Activated T-helper 1 cell treated with anti-CD3 and anti-CD28 coated beads, Interleukin-12 subunit alpha, Interleukin-12 subunit beta, Interleukin-2, Interleukin-4 antibody, amounts not matched to agents 30 ng/mL and 10 ng/mL and 1 ng/mL, durations not matched to agents 14 hours and 24 hours and 36 hours (primary cell): ENCODE measurements at places on chromosomes 1 and 21. TPM values are rescaled to one million over a fixed set of nuclear protein-coding genes. Genes with fewer than 3 reads are reported as not detected.

GRCh38 chr1:218341325-218341724, 3.8 kb upstream of the TGFB2 start:
- peaks cover 8% of the 10 kb centered on the region for H3K4me1 ChIP-seq
- peaks cover 2% of the 10 kb centered on the region for H3K36me3 ChIP-seq
- H3K4me3 ChIP-seq: no peak overlapping the region
- no peak for DNase-seq
- no peak overlapping the region for H3K27ac ChIP-seq

AMPD1 gene
- 0.56 TPM in 1 of 2 replicates, not detected in the other for total RNA-seq

HMCN1 gene
- under 0.01 TPM in 1 of 2 replicates, not detected in the other for total RNA-seq

DNA sequence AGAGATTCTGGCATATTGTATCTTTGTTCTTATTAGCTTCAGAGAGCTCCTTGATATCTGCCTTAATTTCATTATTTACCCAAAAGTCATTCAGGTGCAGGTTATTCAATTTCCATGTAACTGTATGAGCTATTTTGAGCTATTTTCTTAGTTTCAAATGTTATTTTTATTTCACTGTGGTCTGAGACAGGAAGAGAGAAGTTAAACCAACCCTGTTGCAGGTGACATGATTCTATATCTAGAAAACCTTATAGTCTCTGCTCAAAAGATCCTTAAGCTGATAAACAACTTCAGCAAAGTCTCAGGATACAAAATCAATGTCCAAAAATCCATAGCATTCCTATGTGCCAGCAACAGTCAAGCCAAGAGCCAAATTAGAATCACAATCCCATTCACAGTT, 1644.0 kb upstream of the B3GALT2 start:
- no peak for DNase-seq
- H3K27ac ChIP-seq: no peak overlapping the region
- H3K4me3 ChIP-seq: no peak overlapping the region
- H3K36me3 ChIP-seq: no peaks in the 10 kb centered on the region
- H3K4me1 ChIP-seq: no peaks in the 10 kb centered on the region

AQP10 gene
- total RNA-seq: not detected in 2 replicates

- H3K27me3 ChIP-seq: peaks cover 1% of the 10 kb centered on the region
- H3K4me3 ChIP-seq: no peak overlapping the region
- H3K36me3 ChIP-seq: no peaks in the 10 kb centered on the region
Measured at GRCh38 chr1:82145656-82146055, 344.9 kb downstream of the ADGRL2 start.

MIXL1 gene
- not detected in 2 replicates for total RNA-seq

DNA sequence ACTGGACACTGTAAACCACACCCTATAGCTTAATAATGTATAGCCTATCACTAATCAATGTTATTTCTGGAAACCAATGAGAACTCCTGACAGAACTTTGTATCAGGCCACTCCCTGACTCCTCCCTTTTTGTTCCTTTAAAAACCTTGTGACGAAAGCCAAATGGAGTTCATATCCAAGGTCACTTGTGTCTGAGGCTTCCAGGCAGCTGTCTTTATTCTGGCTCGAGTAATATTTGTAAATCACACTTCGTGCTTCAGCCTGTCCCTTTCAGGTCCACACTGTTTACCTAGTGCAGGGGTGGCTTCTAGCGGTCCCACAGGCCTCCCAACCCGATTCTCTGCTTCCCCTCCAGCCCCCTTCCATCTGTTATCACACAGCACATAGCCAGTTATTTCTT, 16.2 kb upstream of the CAPN9 start:
- no peak overlapping the region for H3K27ac ChIP-seq
- no peaks in the 10 kb centered on the region for H3K36me3 ChIP-seq
- DNase-seq: no peak
- H3K4me1 ChIP-seq: no peaks in the 10 kb centered on the region
- no peak overlapping the region for H3K4me3 ChIP-seq
- peaks cover 11% of the 10 kb centered on the region for H3K27me3 ChIP-seq

KRTAP19-3 gene
- not detected in 2 replicates for total RNA-seq

GRCh38 chr1:204418174-204419063, 6.8 kb upstream of the PPP1R15B start:
- H3K27me3 ChIP-seq: no peaks in the 10 kb centered on the region
- H3K36me3 ChIP-seq: peaks cover 14% of the 10 kb centered on the region
- H3K4me1 ChIP-seq: peaks cover 28% of the 10 kb centered on the region

DNA sequence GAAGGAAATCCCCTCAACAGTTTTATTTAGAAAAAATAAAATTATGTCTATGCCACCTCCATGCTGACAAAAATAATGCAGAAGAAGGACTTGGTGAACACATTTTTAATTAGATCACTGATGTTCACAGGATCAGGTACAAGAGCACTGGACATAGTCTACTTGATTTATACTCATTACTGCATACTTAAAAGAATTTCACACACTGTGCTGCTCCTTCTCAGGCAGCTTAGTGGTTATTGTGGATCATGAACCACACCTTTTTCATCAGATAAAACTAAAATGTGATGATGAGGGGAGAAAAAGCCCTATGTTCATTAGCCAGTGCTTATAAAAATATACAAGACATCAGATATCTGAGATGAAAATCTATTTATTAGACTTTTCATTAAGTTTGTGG, 103.3 kb upstream of the DPH5 start:
- no peak for DNase-seq
- no peaks in the 10 kb centered on the region for H3K27me3 ChIP-seq
- peaks cover 49% of the 10 kb centered on the region for H3K4me1 ChIP-seq
- no peak overlapping the region for H3K27ac ChIP-seq

DNA sequence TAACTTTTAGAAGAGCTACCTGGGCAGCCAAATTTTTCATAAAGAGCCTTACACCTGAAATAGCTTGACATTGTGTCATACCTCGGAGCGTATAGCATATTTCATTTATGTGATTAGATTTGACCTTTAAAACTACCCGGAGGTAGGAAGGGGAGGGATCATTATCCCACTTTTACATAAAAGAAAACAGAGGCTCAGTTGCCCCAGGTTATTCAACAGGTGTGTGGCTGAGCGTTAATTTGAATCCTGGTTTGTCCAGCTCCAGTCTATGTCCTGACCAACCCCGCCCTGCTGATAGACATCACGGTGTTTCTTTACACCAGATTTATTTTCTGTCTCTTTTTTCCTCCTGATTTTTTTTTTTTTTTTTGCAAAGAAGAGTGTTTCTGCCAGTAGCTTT, 39.7 kb downstream of the PBX1 start:
- H3K27me3 ChIP-seq: peaks cover 1% of the 10 kb centered on the region
- no peak for DNase-seq
- H3K4me3 ChIP-seq: no peak overlapping the region
- H3K27ac ChIP-seq: no peak overlapping the region

- H3K27ac ChIP-seq: no peak overlapping the region
- H3K4me1 ChIP-seq: no peaks in the 10 kb centered on the region
- H3K4me3 ChIP-seq: no peak overlapping the region
- H3K36me3 ChIP-seq: no peaks in the 10 kb centered on the region
Measured at GRCh38 chr1:22325531-22326371, 125.9 kb upstream of the ZBTB40 start.

FCRL6 gene
- not detected in 2 replicates for total RNA-seq

DNA sequence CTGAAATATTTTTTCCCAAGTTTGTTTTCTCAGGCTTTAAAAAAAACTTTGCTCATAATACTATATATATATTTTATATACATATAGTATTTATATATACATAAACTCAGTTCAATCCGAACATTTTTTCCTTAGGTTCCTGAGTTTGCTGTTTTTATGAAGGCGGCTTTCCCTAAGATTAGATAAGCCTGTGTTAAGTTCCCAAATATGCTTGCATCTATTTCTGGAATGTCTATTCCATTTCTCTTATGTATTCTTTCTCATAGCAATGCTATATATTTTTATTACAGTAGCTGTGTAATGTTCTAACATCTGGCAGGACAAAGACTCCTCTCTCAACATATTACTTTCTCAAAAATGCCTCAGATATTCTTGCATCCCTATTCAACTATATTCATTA, 45.9 kb downstream of the ADSS2 start:
- peaks cover 64% of the 10 kb centered on the region for H3K36me3 ChIP-seq
- peaks cover 14% of the 10 kb centered on the region for H3K4me1 ChIP-seq
- no peak overlapping the region for H3K27ac ChIP-seq
- H3K27me3 ChIP-seq: no peaks in the 10 kb centered on the region
- no peak overlapping the region for H3K4me3 ChIP-seq

GRCh38 chr1:228105270-228105995, 2.3 kb upstream of the C1orf35 start:
- DNase-seq: no peak
- H3K27me3 ChIP-seq: no peaks in the 10 kb centered on the region
- peaks cover 41% of the 10 kb centered on the region for H3K4me1 ChIP-seq

DNA sequence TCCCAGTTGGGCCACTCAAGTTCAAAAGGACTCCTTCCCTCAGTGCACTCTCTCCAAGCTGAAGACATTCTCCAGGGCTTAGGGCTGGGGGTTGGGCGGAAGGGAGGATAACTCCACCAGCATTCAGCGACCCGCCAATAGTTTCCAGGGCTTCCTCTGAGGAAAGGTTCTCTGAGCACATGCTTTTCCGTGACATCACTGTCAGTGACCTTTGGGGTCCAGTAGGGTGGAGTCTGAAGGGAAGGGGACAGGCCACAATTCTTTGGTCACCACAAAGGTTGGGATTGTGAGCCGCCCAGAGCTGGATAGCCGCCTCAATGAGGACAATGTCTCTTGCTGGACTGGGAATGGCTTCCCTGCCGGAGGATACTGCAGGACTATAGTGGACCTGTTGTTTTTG, 22.8 kb upstream of the RXRG start:
- H3K4me3 ChIP-seq: no peak overlapping the region
- DNase-seq: no peak
- H3K27ac ChIP-seq: no peak overlapping the region

GRCh38 chr1:89206373-89206772, 7.6 kb upstream of the GBP4 start:
- H3K27me3 ChIP-seq: no peaks in the 10 kb centered on the region
- H3K4me3 ChIP-seq: no peak overlapping the region
- H3K27ac ChIP-seq: no peak overlapping the region
- peaks cover 15% of the 10 kb centered on the region for H3K4me1 ChIP-seq

DNA sequence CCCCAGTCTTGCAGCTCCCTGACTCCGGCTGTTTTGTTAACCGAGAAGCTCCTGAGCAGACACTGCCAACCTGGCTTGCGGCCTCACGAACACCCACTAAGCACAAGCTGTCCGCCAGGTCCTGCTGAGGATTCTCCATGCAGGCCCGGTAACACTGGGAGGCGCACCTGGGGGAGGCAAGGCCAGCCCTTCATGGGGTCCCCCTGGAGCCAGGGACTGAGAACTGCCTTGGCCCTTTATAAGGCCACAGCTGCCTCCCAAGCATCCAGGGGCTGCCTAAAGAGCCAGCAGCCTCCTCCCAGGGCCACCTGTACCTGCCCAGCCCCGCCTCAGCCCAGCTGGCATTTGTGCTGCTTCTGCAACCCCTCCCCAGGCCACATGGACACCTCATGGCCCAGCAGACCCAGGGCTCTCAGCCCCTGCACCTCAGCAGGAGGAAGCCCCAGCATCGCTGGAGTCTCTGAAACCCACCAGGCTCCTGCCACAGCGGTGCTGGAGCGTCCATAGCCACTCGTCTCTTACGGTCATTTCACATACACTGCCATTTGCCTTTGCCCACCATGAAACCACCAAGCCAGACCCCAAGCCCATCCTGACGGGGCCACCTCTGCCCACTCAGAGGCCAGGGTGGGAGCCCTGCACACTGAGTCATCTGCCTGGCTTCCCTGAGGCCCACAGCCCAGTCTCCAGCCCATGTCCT, 82.5 kb downstream of the NPHP4 start:
- H3K27me3 ChIP-seq: no peaks in the 10 kb centered on the region
- no peak overlapping the region for H3K4me3 ChIP-seq
- DNase-seq: no peak
- no peaks in the 10 kb centered on the region for H3K36me3 ChIP-seq
- H3K4me1 ChIP-seq: no peaks in the 10 kb centered on the region

- no peak for DNase-seq
- H3K27me3 ChIP-seq: no peaks in the 10 kb centered on the region
- no peak overlapping the region for H3K4me3 ChIP-seq
- H3K27ac ChIP-seq: no peak overlapping the region
Measured at GRCh38 chr21:26563856-26564503, 9.1 kb downstream of the CYYR1 start.

GRCh38 chr1:110768605-110769004, 93.9 kb upstream of the KCNA3 start:
- DNase-seq: no peak
- H3K4me1 ChIP-seq: peaks cover 14% of the 10 kb centered on the region
- no peak overlapping the region for H3K4me3 ChIP-seq
- peaks cover 28% of the 10 kb centered on the region for H3K27me3 ChIP-seq
- no peak overlapping the region for H3K27ac ChIP-seq

- no peak overlapping the region for H3K27ac ChIP-seq
- H3K4me3 ChIP-seq: no peak overlapping the region
- H3K27me3 ChIP-seq: peaks cover 4% of the 10 kb centered on the region
- H3K36me3 ChIP-seq: no peaks in the 10 kb centered on the region
Measured at GRCh38 chr1:113266788-113267187, 123.5 kb upstream of the MAGI3 start.

ZNF683 gene
- total RNA-seq: not detected in 2 replicates

- DNase-seq: no peak
- peaks cover 85% of the 10 kb centered on the region for H3K4me1 ChIP-seq
- peak overlapping the region; percentile 84 for H3K27ac ChIP-seq
- H3K36me3 ChIP-seq: peaks cover 74% of the 10 kb centered on the region
- H3K4me3 ChIP-seq: peak overlapping the region; percentile 63
Measured at GRCh38 chr1:224375059-224375458, 18.4 kb downstream of the CNIH4 start.

DNA sequence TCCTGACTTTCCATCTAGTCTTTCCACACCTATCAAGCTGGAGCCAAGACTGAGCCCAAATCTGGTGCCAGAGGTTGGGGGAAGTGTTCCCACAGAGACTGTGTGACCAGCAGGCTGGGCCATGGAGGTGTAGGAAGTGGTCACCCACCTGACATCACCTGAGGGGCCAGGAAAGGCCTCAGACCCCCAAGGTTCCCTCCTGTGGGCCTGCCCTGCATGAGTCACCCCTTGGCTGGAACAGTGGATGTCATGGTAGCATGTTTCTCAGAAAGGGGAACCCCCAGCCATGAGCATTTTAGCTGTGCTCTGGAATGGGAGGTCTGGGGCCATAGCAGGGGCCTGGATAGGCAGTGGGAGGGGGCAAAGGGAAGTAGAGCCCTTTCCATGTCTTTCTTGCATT, 5.7 kb upstream of the TNFRSF8 start:
- H3K36me3 ChIP-seq: peaks cover 1% of the 10 kb centered on the region
- no peak overlapping the region for H3K4me3 ChIP-seq
- H3K4me1 ChIP-seq: peaks cover 88% of the 10 kb centered on the region

RHOU gene
- 0.49 and 0.69 TPM in 2 replicates for total RNA-seq

- peaks cover 46% of the 10 kb centered on the region for H3K27me3 ChIP-seq
- H3K4me3 ChIP-seq: no peak overlapping the region
- no peaks in the 10 kb centered on the region for H3K36me3 ChIP-seq
- no peak overlapping the region for H3K27ac ChIP-seq
- H3K4me1 ChIP-seq: no peaks in the 10 kb centered on the region
Measured at GRCh38 chr1:93440706-93441105, 7.2 kb upstream of the FNBP1L start.

DNA sequence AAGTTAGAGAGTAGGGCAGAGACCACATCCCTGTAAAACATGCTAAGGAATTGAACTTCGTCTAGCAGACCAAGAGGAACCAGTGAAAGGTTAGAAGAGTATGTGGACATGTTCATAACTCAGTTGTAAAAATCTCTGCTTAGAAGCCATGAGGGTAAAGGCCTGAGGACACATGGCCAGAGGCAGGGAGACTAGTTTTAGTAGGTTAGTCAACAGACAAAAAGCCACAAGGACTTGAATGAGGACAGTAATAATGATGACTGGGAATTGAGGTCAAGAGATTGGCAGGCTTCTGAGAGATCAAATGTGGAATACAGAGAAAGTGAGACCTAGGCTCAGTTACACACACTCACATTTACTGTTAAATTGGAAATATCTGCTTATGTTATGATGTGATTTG, 205.5 kb upstream of the HOOK1 start:
- peaks cover 6% of the 10 kb centered on the region for H3K36me3 ChIP-seq
- H3K4me3 ChIP-seq: no peak overlapping the region
- DNase-seq: no peak
- H3K27ac ChIP-seq: no peak overlapping the region
- H3K27me3 ChIP-seq: no peaks in the 10 kb centered on the region

ACOT11 gene
- 0.91 and 2.1 TPM in 2 replicates for total RNA-seq
